Activated naive CD8-positive, alpha-beta T cell treated with anti-CD3 and anti-CD28 coated beads for 36 hours (primary cell): ENCODE measurements at places on chromosomes 16 and 17. TPM values are rescaled to one million over a fixed set of nuclear protein-coding genes. Genes with fewer than 3 reads are reported as not detected.

XAF1 gene
- 54.0 TPM for total RNA-seq

TMEM238L gene
- not detected for total RNA-seq

FSCN2 gene
- 0.36 TPM for total RNA-seq

DNA sequence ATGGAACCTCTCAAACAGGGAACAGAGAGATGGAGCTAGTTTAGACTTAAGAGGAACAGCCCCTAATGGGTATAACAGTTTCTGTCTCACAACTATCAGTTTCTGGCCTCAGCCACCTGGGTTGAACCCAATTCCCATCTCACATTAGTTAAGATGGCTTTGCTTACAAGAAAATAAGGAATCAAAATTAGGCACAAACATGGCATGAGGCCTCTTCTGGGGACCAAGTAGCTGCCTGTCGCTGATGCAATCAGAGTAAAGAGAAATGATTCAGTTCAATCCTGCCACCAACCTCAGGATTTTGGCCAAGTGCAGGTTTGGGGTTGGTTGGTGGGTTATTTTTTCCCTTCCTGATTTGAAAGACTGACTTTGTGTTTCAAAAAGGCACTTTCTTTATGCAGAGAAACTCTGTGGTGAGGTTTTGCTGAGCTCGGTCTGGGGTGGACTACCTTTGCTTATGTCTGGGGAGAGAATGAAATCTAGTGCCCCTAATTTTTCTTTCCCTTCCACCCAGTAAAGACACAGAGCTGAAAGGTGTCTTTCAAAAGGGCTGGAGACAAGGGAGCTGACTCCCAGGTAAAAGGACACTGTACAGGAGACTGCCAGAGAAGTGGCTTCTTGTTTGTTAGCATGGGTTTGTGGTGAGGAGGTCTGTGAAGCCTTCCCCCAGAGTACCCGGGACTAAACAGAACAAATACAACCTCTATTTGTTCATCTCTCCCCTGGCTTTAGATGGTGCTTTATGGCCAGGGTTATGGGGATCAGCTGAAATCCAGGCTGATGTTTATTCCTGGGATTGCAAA lies 44.8 kb upstream of the NFAT5 start:
- DNase-seq: peak; percentile 70

DNA sequence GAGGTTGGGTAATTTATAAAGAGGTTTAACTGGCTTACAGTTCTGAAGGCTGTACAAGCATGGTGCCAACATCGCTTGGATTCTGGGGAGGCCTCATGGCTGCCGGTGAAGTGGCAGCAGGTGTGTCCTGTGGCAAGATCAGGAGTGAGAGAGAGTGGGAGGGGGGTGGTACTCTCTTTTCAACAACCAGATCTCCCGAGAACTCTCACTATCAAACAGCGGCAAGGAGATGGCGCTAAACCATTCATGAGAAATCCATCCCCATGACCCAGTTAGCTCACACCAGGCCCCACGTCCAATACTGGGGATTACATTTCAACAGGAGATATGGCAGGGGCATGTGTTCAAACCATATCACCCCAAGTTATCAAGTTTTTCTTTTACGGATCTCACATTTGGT lies 44.0 kb upstream of the CBX4 start:
- DNase-seq: no peak
